ENCODE measurements at places on chromosomes 13 and 19.

DNA sequence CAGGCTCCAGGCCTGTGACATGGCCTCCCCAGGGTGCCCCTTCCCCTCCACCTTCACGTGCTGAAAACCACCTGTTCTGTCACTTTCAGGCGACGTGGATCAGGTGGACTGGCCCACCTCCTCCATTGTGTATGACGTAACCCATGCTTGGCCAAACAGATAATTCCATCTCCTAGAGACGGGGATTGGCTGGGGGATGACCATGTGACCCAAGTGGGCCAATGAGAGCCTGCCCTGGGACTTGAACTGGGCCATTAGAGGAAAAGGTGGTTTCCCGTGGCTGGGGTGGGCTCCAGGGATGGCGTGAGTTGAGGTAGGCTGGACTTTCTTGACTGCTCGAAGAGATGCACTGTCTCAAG, 3.6 kb upstream of the ADAMTSL5 start:
- DNase-seq: no peak

DNA sequence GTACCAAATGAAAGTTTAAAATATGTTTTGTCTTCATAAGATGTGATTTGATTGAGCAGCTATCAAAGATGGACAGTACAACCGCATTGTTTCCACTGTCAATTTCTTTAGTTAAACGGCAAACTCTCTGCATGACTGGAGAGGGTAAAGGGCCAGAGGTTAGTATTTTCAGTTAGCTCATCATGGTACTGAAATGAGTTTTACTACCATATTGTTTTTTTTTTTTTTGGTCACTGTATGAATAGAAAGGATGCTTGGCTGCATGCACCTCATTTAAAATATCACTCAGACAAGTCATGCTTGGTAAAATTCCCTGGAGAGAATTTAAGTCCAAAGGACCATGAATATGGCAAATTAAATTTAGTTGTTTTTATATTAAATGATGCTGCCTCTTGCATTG, 942.1 kb upstream of the SPRY2 start:
- no peak for DNase-seq

DNA sequence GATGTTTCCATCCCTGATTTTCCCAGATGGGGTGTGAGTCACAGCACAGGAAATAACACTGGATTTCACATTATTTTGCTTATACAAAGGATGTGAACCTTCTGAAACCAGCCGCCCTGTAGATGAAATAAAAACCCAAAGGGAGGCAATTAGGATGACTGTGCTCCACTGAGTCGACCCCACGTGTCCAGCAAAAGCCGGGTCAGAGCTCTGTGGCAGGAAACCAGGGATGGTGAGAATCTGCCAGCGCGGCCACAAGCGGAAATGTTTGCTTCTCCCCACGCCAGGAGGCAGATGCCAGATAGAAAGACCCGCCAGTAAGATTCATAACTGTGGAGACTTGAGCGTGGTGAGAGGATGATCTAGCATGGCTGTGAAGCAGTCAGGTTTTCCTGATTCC, 764.4 kb downstream of the LIG4 start:
- DNase-seq: no peak

GRCh38 chr19:19185853-19186740, 5.9 kb downstream of the BORCS8 start:
- DNase-seq: peak; percentile 48

GRCh38 chr13:49388091-49388635, 55.7 kb downstream of the CAB39L start:
- no peak for DNase-seq

- DNase-seq: no peak
Measured at GRCh38 chr13:74110053-74110452, 24.2 kb downstream of the KLF12 start.

DNA sequence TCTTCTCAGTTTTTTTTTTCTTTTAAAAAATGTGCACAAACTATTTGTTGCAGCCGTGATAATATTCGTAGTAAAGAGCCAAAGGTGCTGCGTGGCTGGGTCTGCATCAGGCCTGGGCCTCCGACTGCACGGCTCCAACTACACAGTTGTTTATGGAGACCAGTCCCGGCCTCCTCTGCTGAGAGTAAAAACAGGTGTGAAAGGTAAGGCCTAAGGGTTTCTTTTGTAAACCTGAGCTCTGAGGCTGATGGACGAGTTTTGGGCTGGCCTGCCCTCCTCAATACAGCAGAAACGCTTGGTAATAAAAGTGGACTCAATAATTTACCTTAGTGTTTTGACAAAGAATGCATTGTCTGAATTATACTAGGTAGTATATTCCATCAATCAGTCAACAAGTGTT, 3.9 kb downstream of the MBNL2 start:
- no peak for DNase-seq

GRCh38 chr19:28196101-28196500, 1016.9 kb downstream of the UQCRFS1 start:
- no peak for DNase-seq

DNA sequence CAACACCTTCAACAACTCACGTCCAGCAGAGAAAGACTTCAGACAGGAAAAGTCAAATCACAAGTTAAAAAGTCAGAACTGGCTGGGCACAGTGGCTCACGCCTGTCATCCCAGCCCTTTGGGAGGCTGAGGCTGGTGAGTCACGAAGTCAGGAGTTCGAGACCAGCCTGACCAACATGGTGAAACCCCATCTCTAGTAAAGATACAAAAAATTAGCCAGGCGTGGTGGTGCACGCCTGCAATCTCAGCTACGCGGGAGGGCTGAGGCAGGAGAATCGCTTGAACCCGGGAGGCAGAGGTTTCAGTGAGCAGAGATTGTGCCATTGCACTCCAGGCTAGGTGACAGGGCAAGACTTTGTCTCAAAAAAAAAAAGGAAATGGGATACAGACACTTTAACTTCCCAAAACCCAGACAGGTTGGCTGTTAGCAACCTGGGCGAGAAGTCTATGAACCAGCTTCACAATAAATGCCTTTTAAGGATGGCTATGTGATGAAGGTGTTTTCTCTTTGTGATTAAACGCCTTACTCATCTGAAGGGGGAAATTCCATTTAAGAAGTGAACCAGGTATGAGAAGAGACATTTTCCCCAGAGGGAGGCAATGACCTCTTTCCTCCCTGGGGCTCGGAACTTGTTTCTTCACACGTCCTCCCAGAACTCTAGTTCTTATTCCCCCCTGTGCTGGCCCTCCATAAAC, 80.4 kb downstream of the INSR start:
- no peak for DNase-seq

DNA sequence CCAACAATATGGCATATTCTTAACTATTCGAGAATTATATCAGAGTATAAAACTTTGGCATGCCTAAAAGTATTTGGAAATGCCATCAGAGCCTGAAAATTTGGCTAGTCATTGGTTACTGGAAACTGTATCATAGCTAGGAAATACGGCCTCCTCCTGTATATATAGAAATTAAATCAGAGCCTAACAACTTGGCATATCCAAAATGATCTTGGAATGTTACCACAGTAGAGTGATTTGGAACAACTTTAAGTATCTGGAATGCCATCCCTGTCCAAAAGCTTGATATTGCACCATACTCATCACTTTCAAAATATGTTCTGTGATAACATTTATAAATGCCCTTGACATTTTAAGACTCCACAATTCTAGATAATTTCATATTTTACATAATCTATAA, 335.8 kb downstream of the SLITRK1 start:
- DNase-seq: no peak

GRCh38 chr13:71634602-71635443, 232.2 kb downstream of the DACH1 start:
- DNase-seq: no peak

DNA sequence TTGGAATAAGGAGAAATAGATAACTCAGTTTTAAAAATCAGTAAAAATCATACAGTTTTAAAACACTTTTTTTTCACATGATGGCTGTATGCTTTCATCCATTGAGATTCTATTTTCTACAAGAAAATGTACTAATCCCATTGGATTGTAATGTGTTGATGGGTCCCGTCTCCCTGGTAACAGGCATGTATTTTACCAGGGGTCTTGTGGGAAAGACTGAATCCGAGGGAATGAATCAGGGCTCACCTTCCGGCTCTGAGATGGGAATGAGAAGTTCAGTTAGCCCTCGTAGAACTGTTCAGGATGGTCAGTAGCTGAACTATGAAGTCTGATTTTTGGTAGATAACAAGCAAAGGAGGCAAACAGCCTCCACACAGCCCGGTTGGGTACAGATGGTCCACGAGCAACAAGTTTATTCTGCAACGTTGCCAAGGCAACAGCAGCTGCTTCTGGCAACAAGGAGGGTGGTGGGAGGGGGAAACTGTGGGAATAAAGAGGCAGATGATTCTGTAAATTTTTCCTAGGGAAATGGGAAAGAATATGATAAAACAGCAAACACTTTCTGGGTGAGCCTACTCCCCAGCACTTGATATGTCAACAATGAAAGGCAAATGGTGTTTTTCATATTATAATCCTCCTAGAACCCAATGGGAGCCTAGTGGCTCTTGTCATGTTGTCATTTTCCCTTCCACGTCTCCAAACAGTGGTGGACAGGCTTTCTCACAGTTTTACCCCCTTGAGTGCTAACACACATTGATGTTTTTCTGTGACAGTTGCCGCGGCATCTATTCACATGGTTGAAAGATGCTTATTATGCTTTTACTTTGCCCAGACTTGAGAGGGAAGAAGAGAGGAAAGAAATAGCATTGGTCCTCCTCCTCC, 12.4 kb upstream of the SIAH3 start:
- no peak for DNase-seq

GRCh38 chr19:42109896-42110295, 22.4 kb downstream of the POU2F2 start:
- no peak for DNase-seq

DNA sequence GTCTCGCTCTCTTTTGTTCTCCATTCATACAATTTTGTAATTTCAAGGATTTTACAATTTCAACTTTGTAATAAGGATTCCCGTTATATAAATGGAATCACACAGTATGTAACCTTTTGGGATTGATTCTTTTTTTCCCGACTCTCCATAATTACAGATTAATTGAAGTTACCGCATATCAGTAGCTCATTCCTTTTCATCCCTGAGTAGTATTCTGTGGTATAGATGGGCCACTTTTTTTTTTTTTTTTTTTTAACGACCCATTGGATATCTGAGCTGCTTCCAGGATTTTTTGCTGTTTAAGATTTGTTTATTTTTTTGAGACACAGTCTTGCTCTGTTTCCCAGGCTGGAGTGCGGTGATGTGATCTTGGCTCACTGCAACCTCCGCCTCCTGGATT, 27.8 kb downstream of the UHRF1 start:
- no peak for DNase-seq

- no peak for DNase-seq
Measured at GRCh38 chr19:44620667-44621066, 7.3 kb downstream of the IGSF23 start.

GRCh38 chr13:26186995-26187394, 35.1 kb downstream of the RNF6 start:
- no peak for DNase-seq

GRCh38 chr19:16655727-16656126, 4.2 kb downstream of the SMIM7 start:
- no peak for DNase-seq

- DNase-seq: no peak
Measured at GRCh38 chr13:40478775-40479174, 187.7 kb downstream of the FOXO1 start.

DNA sequence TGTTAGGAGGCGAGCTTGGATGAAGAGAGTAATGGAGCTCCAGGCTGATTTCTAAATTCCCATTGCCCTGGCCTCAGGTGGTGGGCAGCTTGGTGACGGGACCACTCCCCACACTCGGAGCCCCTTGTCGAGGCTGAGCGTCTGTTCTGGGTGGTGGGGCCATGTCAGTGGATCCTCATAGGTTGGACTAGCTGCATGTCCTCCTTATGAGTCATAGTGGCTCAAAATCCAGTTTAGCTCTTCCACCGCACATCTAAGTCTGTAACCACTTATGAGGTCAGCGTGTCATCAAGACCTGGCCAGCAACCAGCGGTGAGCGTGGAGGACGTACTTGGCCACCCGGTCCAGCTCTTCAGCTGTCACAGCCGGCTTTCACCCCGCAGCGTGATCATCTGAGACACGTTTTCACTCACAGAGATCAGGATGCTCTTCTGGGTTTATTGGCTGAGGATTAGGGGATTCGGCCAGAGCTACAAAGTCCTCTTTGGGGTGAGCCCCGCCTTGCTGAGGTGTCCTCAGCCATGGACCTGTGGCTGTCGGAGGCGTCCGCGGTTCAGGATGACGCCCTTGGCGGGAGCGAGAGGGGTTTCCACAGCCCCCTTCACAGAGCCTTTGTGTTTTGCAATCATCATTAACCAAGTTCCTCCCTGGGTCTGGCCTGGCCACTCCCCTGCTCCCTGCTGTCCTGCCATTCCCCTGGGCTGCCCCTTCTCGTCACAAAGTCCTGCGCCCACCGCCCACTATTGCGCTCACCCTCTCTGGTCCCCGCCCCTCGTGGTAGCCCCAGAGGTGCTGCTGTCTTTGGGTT, 41.9 kb downstream of the ADPRHL1 start:
- DNase-seq: no peak

Data from activated CD4-positive, CD25-positive, alpha-beta regulatory T cell treated with anti-CD3 and anti-CD28 coated beads, Interleukin-2, amount 50 U/mL, for 16 hours (primary cell).